Left colon (tissue), 2 donors: ENCODE measurements at places on chromosomes 4 and X.
A peak's percentile ranks its signal among the peaks of the same experiment; 100 is the strongest.

GRCh38 chr4:157957905-157958304 lies 214.9 kb downstream of the GASK1B start:
- no peak for DNase-seq

DNA sequence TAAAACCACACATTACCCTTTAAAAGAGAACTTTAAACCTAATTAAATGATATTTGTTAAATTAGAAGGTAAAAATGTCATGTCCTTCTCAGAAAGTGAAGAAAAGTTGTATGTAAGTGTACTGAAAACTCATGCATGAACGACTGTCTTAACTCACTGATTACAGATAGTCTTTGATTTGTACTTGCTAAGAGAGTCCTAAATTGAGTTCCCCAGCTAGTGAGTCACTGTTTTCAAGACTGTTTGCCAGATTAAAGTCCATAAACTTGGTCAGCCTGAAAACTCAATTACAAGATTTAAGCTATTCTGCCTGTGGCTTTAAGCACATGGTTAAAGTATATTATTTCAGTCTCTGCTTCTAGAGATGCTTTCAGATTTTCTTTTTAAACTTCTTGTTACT lies 124.9 kb upstream of the ZCCHC13 start:
- no peak for DNase-seq

- no peak for DNase-seq
Measured at GRCh38 chrX:45757272-45757671, 556.6 kb upstream of the DIPK2B start.

DNA sequence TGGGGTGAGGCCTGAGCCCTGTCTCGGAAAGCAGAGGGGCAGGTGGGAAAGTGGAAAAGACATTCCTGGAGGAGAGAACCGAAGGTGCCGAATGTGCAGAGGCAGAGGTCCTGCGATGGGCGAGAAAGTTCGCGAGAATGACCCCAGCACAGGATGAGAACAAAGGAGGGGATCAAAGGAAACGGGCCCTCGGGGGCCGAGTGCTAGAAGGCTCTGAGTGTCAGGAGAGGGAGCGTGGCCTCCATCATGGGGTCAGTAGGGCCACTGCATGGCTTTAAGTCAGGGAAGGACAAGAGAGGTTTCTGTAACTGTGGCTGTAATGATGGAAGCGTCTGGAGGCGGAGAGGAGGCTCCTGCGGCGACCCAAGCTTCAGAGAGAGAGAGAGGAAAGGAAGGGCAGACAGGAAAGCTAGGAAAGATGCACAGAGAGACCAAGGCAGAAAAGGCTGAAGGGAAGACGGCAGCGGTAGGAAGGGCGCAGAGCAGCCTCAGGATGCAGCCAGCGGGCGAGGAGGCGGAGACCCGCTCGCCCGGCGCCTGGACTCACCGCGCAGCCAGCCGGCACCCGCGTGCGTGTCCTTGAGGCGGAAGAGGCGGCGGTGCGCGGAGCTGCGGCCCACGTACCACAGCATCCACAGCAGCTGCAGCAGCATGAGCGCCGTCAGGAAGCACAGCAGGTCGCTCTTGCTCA lies 669 bp downstream of the OTOP1 start:
- DNase-seq: no peak

DNA sequence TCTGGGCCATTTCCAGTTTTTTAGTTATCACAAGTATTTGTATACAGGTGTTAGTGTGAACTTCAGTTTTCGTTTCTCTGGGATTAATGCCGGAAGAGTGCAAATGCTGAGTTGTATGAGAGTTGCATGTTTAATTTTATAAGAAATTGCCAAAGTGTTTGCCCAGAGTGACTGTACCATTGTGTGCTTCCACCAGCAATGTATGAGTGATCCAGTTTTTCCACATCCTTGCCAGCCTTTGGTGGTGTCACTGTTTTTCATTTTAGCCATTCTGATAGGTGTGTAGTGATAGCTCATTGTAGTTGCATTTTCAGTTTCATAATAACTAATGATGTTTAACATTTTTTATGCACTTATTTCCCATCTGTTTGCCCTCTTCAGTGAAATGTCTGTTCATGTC lies 18.4 kb downstream of the PLS3 start:
- no peak for DNase-seq

- DNase-seq: no peak
Measured at GRCh38 chrX:154967603-154968002, 54.9 kb downstream of the F8 start.

DNA sequence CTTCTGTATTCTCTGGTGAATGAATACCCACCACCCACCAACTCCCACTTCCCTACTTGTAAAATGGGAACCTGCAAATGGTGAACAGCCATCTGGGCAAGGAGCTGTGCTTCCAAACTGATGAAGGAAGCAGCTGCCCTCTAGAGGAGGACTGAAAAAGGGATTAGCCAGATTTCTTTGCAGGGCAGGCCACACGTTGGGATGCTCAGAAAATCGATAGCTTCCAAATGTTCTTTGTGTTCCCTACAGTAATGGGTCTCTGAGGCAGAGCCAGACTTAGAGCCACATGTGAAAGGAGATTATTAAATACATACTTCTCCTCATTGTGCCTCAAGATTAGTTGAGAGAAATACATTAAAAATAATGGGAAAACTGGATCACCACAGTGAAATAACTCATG lies 39.3 kb upstream of the LPAR4 start:
- DNase-seq: no peak

DNA sequence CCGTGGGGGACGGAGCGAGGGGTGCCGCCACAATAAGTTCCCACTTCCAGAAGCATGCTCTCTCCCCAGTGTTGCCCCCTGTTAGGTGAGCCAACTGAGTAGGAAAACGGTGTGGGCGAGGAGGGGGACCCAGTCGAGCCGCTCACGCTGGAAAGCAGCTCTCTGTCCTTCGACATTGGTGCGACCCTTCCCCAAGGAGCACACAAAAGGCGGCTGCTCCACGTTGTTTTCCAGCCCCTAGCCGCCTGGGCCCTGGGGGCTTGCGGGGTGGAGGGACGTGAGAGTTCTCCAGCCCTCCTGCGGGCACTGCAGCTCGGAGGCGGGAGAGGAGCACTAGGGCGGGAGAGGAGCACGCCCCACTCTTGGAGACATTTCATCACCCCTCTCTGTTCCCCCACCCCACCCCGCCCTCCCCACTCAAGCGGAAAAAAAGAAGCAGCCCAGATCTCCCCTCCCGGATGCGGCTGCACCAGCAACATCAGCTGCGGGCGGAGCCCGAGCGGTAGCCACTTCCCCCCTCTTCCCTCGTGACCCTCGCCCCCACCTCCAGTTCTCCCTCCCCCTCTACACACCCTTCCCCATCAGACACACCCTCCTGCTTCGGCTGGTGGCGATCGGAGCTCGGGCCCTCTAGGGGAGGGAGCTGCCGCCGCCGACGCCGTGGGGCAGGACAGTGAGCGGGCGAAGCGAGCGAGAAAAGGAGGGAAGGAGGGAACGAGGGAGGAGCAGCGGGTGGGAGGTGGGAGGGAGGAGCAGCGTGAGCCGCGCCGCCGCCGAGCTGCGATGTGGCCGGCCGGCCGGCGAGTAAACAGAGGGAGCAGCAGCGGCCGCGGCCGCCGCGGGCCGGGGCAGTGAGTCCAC lies at the start of gene DOCK11:
Gene DOCK11, plus strand, starts transcription at position 755 of the 861 bp plus-strand sequence. CDS start 157 bp downstream, outside the sequence.
- DNase-seq: peak; percentile 67

GRCh38 chrX:108036298-108036973 lies 8.4 kb upstream of the VSIG1 start:
- no peak for DNase-seq

GRCh38 chr4:6746721-6747293 lies 30.8 kb downstream of the BLOC1S4 start:
- peak; percentile 87 for DNase-seq

- no peak for DNase-seq
Measured at GRCh38 chr4:53713767-53714166, 122.5 kb upstream of the LNX1 start.

DNA sequence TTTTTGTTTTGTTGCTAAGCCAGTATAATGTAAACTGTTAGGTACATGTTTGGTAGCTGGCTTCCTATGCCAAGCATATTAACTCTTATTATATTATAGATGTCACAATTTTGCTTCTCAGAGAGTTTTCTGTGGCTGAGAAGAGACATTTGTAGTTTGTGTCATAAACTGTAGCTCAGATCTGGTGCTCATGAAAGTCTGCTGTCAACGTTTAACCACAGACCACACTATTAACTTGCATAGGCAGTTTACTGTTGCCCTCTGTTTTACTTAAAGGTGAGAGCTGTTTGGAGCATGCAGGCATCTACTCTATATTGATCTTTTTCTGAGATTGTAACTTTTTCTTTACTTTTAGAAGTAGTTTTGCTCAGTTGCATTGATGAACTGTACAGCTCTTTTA lies 166.8 kb downstream of the TLL1 start:
- DNase-seq: no peak

- DNase-seq: no peak
Measured at GRCh38 chr4:113678641-113679040, 82.9 kb downstream of the CAMK2D start.

- DNase-seq: no peak
Measured at GRCh38 chr4:146099585-146099984, 75.9 kb upstream of the LSM6 start.

DNA sequence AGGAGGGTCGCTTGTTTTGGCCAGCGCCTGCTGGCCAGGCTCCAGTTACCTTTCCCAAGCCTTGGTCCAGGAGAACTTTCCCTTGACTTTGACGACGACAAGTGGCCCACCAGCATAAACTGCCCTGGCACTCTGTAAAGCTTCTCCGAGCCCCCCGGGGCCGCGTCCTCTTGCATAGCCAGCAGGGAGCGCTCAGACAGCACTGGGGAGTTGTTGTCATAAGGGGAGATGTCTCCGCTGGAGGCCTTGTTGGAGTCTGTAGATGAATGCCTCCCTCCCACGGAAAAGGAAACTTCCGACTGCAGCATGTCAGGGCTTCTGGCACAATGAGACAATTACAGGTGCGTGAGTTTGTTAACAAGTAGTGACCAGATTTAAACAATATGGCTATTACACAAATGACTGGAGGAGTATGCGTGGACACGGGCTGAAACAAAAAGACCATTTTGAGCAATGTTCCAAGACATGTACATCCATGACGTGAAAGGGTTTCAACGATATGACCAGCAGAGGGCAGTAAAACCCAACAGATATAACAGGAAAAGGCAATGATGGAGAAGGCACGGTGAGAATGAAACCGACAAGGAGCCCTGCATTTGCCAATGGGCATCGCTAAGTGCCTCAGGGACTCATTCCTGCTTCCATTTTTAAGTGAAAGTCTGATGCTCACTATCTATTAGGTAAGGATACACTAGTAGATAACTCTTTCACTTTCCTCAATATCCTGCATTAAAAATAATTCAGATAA lies 33.0 kb downstream of the HCCS start:
- peak; percentile 56 for DNase-seq

DNA sequence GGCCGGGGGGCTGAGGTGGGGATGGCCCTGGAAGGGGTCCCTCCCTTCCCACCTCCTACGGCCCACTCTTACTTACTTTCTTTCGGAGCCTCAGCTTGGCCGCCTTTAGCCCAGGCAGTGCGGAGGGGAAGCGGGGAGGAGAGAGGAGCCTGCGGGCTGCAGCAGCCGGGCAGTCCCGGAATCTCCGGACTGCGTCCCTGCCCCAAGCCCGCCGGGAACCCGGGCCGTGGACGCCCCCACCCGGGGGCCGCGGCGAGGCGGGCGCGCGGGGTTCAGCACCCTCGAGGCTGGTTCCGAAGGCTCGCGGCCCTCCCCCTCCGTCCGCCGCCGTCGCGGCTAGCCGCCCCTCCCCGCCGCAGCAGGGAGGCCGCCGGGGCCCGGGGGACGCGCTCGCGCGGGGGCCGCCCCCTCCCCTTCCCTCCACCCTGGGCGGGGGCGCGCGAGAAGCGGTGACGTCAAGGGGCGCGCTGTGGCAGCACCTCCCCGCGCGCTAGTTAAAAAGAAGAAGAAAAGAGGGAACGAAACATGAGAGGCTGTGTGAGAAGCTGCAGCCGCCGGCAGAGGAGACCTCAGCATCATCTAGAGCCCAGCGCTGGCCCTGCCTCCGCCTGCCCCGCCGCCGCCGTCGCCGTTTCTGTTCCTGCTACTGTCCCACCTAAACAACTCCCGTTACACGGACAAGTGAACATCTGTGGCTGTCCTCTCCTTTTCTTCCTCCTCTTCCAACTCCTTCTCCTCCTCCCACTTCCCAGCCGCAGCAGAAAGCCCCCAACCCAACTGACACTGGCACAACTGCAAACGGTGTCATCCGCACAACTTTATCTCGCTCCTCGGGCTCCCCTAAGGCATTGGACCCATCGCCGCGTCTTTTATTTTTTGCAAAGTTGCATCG lies at the start of gene HHIP:
Gene HHIP, plus strand, starts transcription at position 526 of the 892 bp plus-strand sequence. CDS start 520 bp downstream, outside the sequence.
- DNase-seq: no peak

DNA sequence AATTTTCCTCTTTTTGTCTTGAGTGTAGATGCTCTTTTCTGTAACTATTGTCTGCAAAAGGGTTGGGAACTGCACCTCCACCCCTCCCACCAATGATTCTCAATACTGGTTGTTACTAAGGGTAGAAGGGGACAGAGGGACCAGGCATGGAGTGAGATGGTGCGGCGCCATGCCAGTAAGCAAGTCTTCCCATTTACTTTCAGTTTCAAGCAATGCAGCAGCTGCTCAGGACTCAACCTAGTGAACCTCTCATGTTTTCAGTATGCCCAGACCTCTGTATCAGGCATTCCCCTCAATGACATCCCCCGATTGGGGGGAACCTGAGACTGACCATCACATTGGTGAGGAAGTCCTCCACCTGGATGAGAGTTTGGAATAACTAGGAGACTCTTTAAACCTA lies 41.5 kb downstream of the ZNF81 start:
- DNase-seq: no peak

- DNase-seq: no peak
Measured at GRCh38 chr4:13701937-13702446, 74.5 kb upstream of the BOD1L1 start.

DNA sequence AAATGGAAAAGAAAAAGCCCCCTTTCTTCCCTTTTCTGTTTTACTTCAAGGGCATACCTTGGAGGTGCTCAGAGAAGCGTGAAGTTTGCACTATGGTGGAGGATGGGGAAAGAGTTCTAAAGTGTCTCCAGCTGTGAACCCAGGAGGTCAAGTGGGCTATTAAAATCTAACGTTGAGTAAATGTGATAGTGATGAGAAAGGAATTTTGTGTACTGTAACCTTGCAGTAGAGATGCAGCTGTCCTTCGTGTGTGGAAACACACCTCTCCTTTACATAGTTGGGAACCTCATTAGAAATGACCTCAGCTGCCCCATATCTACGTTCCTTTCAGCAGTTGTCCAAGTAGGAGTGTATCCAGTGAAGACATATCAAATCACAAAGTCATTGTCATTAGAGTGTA lies 26.5 kb downstream of the ADH5 start:
- DNase-seq: no peak

- no peak for DNase-seq
Measured at GRCh38 chr4:168516841-168517240, 20.0 kb downstream of the PALLD start.

DNA sequence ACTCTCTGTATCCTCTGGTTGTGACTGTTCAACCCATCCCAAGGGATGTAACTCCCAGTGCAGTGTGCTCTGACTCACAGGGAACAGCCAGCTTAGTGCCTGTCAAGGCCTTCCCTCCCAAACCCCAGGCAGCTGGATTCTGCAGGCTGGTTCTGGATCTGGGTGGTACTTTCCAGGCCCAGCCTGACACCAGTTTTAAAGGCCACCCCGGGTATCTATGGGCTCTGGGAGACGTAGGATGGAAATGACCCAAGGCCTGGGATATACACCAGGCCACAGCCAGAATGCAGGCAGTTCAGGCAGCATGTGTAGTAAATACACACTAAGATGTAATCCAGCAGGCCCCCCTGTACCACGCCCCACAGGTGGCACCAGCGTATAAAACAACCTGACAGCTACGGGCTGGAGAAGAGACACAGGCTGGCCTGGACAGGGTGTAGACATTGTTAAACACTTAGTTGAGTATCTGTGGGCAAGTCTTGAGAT lies 64.2 kb downstream of the SPINK2 start:
- DNase-seq: peak; percentile 57
